ENCODE measurements at places on chromosomes 1 and 21.
A peak's percentile ranks its signal among the peaks of the same experiment; 100 is the strongest.

DNA sequence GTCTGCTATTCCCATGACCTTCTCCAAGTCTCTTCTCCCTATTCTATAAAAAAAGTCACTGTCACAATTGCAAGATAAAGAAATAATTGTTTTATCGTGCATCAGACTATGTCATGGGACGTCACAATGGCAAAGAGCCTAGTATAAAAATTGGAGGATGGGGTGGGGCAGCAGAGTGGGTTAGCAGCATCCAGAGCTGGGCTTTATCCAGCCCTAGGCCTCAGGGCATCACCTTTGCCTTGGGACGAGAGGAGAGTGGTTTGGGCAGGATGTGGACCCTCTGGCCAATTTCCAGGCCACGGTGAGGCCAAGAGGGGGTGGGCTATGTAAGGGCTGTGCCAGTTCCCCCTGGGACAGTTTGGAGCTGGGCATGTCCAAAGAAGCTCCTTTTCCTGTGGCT lies 25.7 kb downstream of the WNT4 start:
- DNase-seq, result no peak

DNA sequence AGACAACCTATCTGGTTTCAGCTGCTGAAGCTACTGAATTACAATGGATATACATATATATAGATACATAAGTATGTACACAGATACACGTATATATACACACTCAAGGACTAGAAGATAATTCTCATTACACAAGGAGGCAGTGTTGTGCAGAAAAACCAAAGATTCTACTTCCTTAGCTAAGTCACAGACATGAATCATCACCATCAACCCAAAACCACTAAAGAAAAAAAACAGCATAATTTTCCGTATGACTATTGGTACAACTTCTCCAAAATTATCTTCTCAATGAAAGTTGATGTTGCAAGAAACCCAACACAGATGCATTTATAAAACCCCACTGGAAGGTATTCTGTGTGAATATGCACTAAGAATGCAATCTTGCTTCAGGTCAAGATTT lies 36.8 kb upstream of the RPF1 start:
- DNase-seq, result no peak

DNA sequence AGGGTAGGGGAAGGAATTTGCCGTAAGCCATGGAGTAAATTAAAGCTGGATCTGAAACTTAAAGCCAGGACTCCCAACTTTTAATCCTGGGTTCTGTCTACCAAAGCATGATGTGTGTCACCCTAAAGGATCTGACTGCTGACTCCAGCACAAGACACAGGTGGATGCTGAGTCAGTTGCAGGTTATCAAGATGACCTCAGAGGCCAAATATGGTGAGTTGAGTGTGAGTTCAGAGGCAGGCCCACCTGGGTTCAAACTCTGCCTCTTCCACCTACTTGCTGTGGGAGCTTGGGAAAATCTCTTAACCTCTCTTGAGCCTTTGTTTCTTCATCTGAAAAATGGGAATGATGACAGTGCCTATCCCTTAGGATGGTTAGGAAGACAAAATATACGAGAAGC lies 16.7 kb upstream of the LDLRAP1 start:
- no peak for DNase-seq

- no peak for DNase-seq
Measured at GRCh38 chr1:55255901-55256300, 40.7 kb upstream of the USP24 start.

- DNase-seq, result no peak
Measured at GRCh38 chr1:55898181-55898580, 681.2 kb downstream of the PLPP3 start.

- DNase-seq, result no peak
Measured at GRCh38 chr1:247430434-247430833, 14.5 kb downstream of the NLRP3 start.

- DNase-seq, result no peak
Measured at GRCh38 chr1:38962113-38962512, 20.5 kb upstream of the RHBDL2 start.

DNA sequence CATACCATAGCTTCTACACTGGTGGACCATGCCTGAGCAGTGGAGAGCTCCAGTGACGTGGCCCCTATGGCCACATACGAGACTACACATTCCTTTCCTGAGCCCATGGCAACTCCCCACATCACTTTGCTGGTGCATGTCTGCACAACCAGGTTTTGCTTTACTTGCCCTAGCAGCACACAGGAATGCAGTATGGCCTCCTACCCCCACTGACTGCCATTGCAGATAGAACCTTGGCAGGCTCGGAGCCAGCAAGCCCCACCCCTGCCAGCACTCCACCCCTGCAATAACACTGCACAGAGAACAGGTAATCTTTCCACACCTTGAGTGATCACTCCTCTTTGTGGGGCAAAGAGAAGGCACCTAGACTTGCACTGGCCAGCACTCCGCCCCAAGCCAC lies 531.9 kb upstream of the CAMK1G start:
- no peak for DNase-seq

- peak; percentile 24 for DNase-seq
Measured at GRCh38 chr1:38527373-38527966, 332.1 kb downstream of the RRAGC start.

GRCh38 chr1:91427741-91428140 lies 23.1 kb upstream of the HFM1 start:
- DNase-seq, result no peak

DNA sequence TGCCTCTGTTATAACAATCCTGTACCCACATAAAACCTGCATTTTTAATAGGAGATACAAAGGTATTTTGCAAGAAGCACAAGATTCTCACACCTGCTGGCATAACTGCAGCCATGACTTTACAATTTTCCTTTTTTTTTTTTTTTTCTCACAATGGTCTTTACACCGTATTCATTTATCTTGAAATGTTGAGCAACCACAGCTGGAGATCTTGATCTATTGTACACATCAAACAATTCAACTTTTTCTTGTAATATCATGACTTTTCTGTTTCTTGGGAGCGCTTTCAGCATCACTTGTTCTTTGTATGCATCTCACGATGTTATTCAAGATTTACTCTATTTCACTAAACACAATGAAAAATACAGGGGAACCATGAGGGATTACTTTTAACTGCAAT lies 651.4 kb downstream of the KCNT2 start:
- DNase-seq, result no peak

- DNase-seq, result no peak
Measured at GRCh38 chr1:201181726-201182125, 8.9 kb upstream of the IGFN1 start.

- DNase-seq, result no peak
Measured at GRCh38 chr1:53273526-53273925, 35.2 kb upstream of the MAGOH start.

GRCh38 chr1:186009039-186009737 lies 275.0 kb downstream of the HMCN1 start:
- no peak for DNase-seq

GRCh38 chr1:94309216-94309615 lies 71.8 kb upstream of the ARHGAP29 start:
- DNase-seq, result no peak

- no peak for DNase-seq
Measured at GRCh38 chr21:42313501-42313969, 1.7 kb downstream of the TFF3 start.

- no peak for DNase-seq
Measured at GRCh38 chr1:237355022-237355421, 313.0 kb downstream of the RYR2 start.

DNA sequence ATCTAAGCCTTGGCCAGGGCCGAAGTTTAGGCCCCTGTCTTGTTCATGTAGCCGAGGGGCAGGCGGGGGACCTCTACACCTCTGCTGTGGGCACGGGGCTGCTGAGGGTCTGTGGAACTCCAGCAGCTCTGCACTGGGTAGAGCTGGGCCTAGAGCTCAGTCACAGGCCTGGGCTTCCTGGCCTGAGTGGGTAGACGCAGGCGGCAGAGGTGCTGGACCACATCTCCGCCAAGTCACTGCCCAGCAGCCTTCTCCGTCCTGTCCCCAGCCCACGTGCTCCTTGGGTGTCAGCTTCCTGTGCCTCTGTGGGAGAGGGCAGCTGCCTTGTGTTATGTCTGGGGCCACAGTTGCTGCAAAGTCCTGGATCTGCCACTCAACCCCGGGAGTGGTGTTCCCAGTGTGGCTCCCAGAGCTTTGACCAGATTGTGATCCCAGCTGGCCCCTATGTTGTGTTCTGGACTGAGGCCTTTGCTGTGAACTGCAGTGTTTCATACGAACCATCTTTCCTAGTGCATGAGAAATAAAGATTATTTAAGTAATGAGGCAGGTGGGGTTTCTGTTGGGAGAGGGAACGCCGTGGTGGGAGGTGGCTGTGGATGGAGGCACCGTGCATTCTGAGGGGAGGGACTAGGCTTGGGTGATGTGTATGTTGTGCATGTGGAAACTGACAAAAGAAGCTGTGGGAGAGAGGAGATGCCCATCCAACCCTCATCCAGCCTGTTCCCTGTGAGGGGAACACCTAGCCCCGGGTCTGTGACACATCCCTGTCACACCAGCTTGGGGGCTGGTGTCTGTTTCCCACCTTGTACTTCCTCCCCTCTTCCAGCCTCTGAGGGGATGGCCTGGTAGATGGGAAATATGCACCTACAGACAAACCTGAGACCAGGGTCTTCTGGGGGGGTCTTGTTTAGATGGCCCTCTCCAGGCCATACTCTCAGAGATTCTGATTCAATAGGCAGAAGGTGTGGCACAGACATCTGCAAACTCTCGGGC lies 12.2 kb downstream of the AMPD2 start:
- no peak for DNase-seq
